Stimulated activated CD8-positive, alpha-beta memory T cell treated with anti-CD3 and anti-CD28 coated beads, Interleukin-7, amount 100 ng/mL, for 24 hours (primary cell): ENCODE measurements at places on chromosomes 5 and 9.

DNA sequence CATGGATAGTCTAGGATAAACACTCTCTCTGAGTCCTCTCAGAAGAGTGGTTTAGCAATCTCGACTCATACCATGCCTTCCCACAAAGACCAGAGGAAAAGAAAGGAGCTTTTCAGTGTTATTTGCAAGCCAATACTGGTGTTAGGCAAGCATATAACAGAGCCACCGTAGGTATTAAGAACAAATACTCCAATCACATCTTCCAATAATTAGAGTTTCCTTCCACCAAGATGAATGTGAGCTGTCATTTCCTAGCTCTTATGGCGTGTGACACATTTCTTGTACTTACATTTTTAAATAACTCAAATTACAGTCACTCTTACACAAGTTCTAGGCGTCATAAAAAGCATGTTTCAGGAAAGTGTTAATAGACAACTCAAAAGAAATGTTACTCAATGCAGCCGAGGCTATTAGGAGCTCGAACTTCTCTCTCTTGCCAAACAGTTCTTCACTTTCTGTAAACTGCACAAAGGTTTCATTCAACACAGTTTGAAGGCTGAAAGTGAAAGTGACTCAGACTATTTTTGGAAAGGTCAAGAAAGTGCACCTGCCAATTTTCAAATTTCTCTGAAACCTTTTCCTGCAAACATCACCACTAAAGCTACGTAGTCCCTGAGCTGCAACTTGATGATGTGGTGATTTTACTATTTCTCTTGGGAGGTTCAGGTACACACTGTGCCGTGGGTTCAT is 153.8 kb downstream of the AUH start:
- no peak for DNase-seq

- DNase-seq, result no peak
Observed at GRCh38 chr9:136916330-136917184, 28.0 kb downstream of the FBXW5 start.

- DNase-seq, result no peak
Observed at GRCh38 chr5:157608972-157609565, 33.5 kb upstream of the ADAM19 start.

- no peak for DNase-seq
Observed at GRCh38 chr9:91817493-91818224, 132.4 kb downstream of the ROR2 start.

- no peak for DNase-seq
Observed at GRCh38 chr9:130453487-130453886, 8.7 kb downstream of the ASS1 start.

GRCh38 chr5:60207040-60207439 is 313.5 kb upstream of the PDE4D start:
- DNase-seq, result no peak

- DNase-seq, result no peak
Observed at GRCh38 chr9:131781069-131781468, 41.2 kb upstream of the RAPGEF1 start.

DNA sequence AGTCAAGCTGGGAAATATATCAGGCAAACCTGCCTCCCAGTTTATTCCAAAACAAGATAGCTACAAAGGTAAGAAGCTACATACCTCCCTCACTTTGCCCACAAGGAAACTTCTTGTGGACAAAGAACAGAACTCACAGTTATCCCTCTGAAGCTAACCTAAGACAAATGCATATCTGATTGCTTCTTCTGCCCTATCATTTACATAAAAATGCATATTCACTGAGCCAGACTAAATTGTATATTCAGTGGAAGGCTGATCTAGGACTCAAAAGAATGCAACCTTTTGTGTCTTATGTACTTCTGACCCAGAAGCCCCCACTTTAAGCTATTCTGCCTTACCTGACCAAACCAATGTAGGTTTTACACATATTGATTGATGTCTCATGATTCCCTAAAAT is 276.8 kb downstream of the HTR1A start:
- DNase-seq, result no peak
